ENCODE measurements at places on chromosomes 6 and 20. TPM values are rescaled to one million over a fixed set of nuclear protein-coding genes. Genes with fewer than 3 reads are reported as not detected.

Gene BICRAL
- total RNA-seq, result 22.3 TPM

Gene ARID1B
- 82.5 TPM for total RNA-seq

Gene FAM162B
- not detected for total RNA-seq

Gene QRSL1
- 17.7 TPM for total RNA-seq

Gene ULBP2
- 0.16 TPM for total RNA-seq

Gene OOEP
- 0.84 TPM for total RNA-seq

Gene TP53TG5
- total RNA-seq, result 0.09 TPM

Gene RCAN2
- not detected for total RNA-seq

Gene CLVS2
- not detected for total RNA-seq

Gene CRISP3
- not detected for total RNA-seq

Gene MRAP2
- not detected for total RNA-seq

Gene E2F1
- total RNA-seq, result 73.9 TPM

Gene RHAG
- not detected for total RNA-seq

Gene MAFB
- 0.05 TPM for total RNA-seq

Gene GPX5
- total RNA-seq, result not detected

Gene OGFR
- total RNA-seq, result 79.2 TPM

Gene ZBP1
- total RNA-seq, result 10.5 TPM

Gene HTR1E
- total RNA-seq, result not detected

Gene BMP2
- not detected for total RNA-seq

Gene CTAGE9
- not detected for total RNA-seq

Gene ETV7
- total RNA-seq, result 2.7 TPM

Gene PDE7B
- 14.0 TPM for total RNA-seq

Gene MCHR2
- total RNA-seq, result not detected

Gene TRAPPC3L
- total RNA-seq, result not detected

Gene FAM83C
- not detected for total RNA-seq

Gene BPIFA1
- not detected for total RNA-seq

Data from T-helper 2 cell treated with Interferon-gamma antibody and Interleukin-4, amounts not matched to agents 100 ng/mL and 5 ng/mL, for 36 hours (primary cell).